ENCODE measurements at places on chromosomes 12 and 14. TPM values are rescaled to one million over a fixed set of nuclear protein-coding genes. Genes with fewer than 3 reads are reported as not detected.
A peak's percentile ranks its signal among the peaks of the same experiment; 100 is the strongest.

BTBD6 gene
- total RNA-seq: 52.6 TPM

KRT82 gene
- total RNA-seq: not detected

CMAS gene
- total RNA-seq: 27.7 TPM

KRT85 gene
- total RNA-seq: not detected

NFE2 gene
- total RNA-seq: 0.42 TPM

CFAP54 gene
- 0.51 TPM for total RNA-seq

LPAR5 gene
- not detected for total RNA-seq

DNA sequence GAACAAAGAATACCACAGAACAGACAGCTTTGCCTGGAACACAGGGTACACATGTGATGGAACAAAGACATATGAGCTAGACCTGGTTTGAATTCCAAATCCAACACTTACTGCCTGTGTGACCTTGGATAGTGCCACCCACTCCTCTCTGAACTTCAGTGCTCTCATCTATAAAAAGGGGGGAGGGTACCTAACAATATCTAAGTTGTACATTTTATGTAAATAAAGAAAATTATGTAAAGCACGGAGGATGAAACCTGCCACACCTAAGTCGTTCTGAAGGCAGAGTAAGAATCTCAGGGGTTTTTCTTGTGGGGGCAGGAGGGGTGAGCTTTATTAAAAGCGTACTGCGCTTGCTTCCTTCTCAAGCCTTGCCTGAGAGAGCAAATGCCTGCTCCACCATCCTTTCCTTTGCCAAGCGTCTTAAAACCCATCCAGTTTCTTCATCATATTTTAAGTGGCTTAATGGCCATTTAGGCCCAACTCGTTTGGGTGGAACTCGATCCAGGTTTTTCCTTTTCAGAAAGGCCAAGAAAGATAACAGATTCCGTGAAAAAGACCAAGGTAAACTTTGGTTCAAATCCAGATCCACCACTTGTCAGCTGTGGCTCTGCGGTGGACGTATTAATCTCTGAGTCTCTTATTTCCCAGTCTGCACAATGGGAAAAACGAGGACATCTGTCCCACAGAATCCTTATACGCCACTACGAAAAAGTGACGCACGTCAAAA, 946 bp downstream of the DDX24 start:
- peak overlapping the region; percentile 98 for H3K27ac ChIP-seq
- no peak for DNase-seq
- peaks cover 11% of the 10 kb centered on the region for H3K27me3 ChIP-seq
- peaks cover 58% of the 10 kb centered on the region for H3K36me3 ChIP-seq
- peaks cover 45% of the 10 kb centered on the region for H3K4me1 ChIP-seq
- H3K4me3 ChIP-seq: peak overlapping the region; percentile 99

GRCh38 chr12:44317651-44318126, 481.8 kb downstream of the TMEM117 start:
- peaks cover 12% of the 10 kb centered on the region for H3K4me1 ChIP-seq
- H3K27ac ChIP-seq: no peak overlapping the region
- no peak overlapping the region for H3K4me3 ChIP-seq
- H3K27me3 ChIP-seq: no peaks in the 10 kb centered on the region

DNA sequence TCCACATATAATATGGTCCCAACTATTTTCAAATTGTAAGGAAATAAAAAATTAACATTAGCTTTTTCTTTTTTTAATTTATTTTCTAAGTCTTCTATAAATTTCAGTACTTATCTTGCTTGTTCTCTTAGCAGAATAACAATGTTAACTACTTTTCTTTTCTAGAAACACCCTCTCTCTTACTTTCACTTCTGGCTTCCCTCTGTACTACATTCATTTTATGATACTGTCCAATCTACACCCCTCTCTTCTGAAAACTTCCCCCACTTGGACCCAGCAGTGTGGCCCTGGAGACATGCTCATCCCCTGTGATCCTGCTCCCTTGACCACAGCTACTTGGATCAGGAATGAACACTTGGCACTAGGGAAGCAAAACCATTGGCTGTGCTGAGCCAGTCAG, 15.7 kb downstream of the SGPP1 start:
- DNase-seq: no peak
- H3K4me3 ChIP-seq: no peak overlapping the region
- H3K27ac ChIP-seq: no peak overlapping the region
- H3K36me3 ChIP-seq: peaks cover 26% of the 10 kb centered on the region
- H3K4me1 ChIP-seq: peaks cover 22% of the 10 kb centered on the region

- no peak for DNase-seq
- no peak overlapping the region for H3K4me3 ChIP-seq
- H3K4me1 ChIP-seq: no peaks in the 10 kb centered on the region
- no peaks in the 10 kb centered on the region for H3K27me3 ChIP-seq
- H3K27ac ChIP-seq: no peak overlapping the region
Measured at GRCh38 chr12:18066666-18067065, 23.3 kb downstream of the RERGL start.

- H3K27ac ChIP-seq: no peak overlapping the region
- DNase-seq: no peak
- H3K4me3 ChIP-seq: no peak overlapping the region
- no peaks in the 10 kb centered on the region for H3K36me3 ChIP-seq
- peaks cover 8% of the 10 kb centered on the region for H3K4me1 ChIP-seq
Measured at GRCh38 chr14:69586404-69586803, 11.7 kb upstream of the CCDC177 start.

DNA sequence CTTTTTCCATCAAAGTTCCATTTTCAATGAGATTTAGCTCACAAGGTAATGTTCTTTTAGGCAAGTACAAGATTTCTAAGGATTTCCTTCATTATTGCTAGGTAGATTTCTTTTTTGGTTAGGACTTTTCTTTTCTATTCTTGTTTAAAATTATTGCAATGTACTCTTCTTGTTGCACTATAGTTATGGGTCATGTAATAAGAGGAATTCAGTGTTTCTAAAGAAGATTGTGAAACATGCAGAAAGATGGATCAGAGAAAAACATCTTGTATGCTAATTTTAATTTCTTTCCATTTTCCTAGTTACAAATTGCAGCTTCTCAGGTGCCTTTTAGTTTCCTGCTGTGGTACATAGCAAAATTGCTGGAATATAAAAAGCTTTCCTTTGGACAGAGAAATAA, 56.1 kb downstream of the BTG1 start:
- peaks cover 36% of the 10 kb centered on the region for H3K4me1 ChIP-seq
- no peak for DNase-seq
- no peaks in the 10 kb centered on the region for H3K27me3 ChIP-seq
- no peak overlapping the region for H3K4me3 ChIP-seq
- H3K36me3 ChIP-seq: no peaks in the 10 kb centered on the region
- H3K27ac ChIP-seq: no peak overlapping the region

DNA sequence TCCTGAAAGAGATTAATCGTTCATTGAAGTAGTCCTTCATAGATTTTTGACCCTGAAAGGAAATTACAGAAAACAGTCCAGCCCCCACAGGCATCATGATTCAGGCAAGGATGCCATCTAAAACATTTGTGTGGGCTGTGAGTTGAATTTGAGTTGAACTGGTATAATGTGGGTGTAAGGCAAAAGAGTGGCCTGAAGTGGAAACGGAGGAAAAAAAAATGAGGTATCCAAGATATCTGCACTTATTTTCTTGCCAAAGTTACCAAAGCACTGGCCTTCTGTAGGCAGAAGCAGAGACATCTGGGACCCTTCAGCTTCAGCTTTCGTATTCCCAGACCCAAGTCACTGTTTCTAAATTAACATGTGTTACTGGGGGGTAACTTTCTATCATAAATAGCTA, 105.1 kb upstream of the DIO2 start:
- no peaks in the 10 kb centered on the region for H3K36me3 ChIP-seq
- no peaks in the 10 kb centered on the region for H3K27me3 ChIP-seq
- DNase-seq: no peak

DNA sequence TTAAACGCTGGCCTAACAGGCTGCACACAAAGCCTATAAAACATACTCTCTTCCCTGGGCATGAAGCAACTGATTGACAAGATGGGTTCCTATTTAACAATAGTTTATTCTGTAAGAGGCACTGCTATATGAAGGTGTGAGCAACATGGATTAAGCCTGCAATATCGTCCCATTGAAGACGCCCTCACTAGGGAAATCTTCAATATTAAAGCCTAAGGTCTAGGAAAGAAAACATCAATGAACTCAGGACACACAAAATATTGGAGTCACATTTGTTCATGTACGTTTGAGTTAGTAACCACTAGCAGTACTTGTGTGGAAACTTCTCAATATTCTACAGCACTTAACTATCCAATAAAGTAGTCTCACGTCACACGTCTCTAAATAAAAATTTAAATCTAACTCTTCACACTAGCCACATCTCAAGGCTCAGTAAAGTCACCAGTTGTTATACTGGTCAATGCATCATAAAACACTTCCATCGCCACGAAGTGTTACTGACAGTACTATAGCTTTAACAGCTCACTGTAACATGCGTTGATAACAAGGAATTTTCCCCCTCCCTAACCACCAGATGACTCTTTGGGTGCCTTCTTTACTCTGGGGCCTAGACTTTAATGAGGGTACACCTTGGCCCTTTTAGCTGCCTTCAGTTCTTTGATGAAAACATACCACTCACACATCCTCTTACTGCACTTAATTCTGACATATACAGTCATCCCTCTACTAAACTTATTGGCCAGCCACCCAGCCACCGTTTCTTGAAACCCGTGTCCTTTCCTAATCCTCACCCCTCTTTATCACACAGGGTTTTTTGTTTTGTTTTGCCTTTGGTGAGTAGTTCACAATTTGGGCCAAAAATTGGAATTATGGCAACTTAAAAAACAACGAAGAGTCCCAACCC, 50.1 kb upstream of the OR5AU1 start:
- no peak for DNase-seq
- peaks cover 86% of the 10 kb centered on the region for H3K36me3 ChIP-seq
- 0 out of 2 replicates have a peak overlapping the region, but pooled peaks have one; percentile 9 for H3K27ac ChIP-seq

DNA sequence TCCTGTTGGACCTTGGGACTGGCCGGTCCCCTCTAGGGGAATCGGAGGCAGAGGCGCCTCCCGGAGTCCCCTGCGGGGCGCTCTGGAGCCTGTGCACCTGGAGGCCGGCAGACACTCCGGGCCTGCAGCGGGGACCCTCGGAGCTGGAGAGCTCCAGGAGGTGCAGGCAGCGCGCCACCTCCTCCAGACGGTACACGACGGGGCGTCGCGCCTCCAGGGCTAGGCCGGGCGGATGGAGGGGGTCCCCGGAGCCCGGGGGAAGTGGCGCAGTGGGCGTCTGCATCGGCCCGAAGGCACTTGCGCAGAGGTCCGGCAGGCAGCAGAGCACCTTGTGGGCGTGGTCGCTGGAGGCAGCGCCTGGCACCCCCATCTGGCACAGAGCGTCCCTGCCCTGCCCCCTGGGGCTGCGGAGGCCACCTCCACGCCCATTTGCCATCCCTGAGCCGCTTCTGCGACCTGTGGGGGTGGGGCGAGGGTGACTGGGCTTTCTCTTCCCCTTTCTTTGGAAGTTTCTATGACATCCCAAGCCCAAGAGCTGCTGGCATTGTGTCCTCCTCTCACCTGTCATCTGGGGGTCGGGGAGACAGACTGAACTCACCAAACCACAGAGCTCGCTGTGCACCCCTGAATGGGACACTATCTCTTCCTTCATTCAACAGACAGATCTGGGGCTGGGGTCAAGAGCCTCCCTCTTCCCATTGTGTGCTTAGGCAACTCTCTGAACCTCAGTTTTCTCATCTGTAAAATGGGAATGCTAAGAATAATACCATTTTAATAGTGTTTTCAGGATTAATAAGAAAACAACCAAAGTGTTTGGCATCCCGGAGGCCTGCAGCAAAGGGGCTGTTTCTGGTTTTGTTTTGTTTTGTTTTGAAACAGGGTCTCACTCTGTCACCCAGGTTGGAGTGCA, 37.5 kb upstream of the CORO1C start:
- H3K4me3 ChIP-seq: no peak overlapping the region
- no peaks in the 10 kb centered on the region for H3K36me3 ChIP-seq
- peaks cover 6% of the 10 kb centered on the region for H3K4me1 ChIP-seq
- H3K27ac ChIP-seq: no peak overlapping the region

DNA sequence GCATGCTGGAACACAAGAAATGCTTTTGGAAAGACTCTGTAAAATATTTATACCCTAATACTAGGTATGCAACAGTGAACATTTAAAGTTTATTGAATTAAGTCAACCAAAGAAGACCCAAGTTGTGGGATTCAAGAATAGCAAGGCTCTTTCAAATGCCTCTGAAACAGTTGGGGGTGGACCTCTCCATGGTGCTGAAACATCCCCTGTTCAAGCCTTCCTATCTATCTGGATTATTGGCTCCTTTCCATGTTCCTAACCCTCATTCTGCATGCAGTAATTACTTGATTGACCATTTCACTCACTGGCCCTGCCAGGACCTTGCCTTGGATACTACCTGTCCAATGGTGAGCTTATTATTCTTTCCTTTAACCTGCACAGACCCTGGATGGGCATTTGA, 349.7 kb downstream of the NRXN3 start:
- DNase-seq: no peak
- no peak overlapping the region for H3K4me3 ChIP-seq
- no peaks in the 10 kb centered on the region for H3K4me1 ChIP-seq
- no peak overlapping the region for H3K27ac ChIP-seq

GRCh38 chr14:29391801-29392200, 535.8 kb downstream of the PRKD1 start:
- H3K27me3 ChIP-seq: peaks cover 1% of the 10 kb centered on the region
- H3K27ac ChIP-seq: no peak overlapping the region
- H3K4me3 ChIP-seq: no peak overlapping the region
- H3K4me1 ChIP-seq: peaks cover 26% of the 10 kb centered on the region
- DNase-seq: no peak

DNA sequence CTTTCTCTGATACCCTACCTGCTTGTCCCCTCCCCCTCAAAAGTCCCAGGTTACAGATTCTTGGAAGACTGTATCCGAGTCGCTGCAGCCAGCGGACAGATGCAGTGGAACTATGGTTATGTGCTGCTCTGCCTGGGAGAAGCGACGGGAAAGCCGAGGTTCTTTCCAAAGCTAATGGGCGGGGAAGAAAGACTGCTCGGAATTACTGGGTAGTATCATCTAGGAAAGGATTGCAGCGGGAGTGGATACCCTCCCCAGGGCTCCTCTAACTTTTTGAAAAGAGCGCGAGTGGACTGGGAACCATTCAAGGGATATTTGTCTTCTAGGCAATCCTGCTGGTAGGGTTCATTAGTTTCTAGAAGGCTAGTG, 1.4 kb downstream of the PTHLH start:
- H3K4me3 ChIP-seq: peak overlapping the region; percentile 72
- H3K36me3 ChIP-seq: no peaks in the 10 kb centered on the region
- no peak for DNase-seq
- H3K27ac ChIP-seq: peak overlapping the region; percentile 31
- H3K4me1 ChIP-seq: peaks cover 77% of the 10 kb centered on the region

GRCh38 chr12:10136637-10137205, 6.7 kb upstream of the CLEC7A start:
- no peak overlapping the region for H3K4me3 ChIP-seq
- H3K4me1 ChIP-seq: peaks cover 21% of the 10 kb centered on the region
- no peaks in the 10 kb centered on the region for H3K36me3 ChIP-seq
- no peak overlapping the region for H3K27ac ChIP-seq

GRCh38 chr12:66929121-66929520, 250.2 kb upstream of the GRIP1 start:
- no peaks in the 10 kb centered on the region for H3K27me3 ChIP-seq
- no peak for DNase-seq
- no peaks in the 10 kb centered on the region for H3K4me1 ChIP-seq
- no peak overlapping the region for H3K27ac ChIP-seq
- no peak overlapping the region for H3K4me3 ChIP-seq
- H3K36me3 ChIP-seq: no peaks in the 10 kb centered on the region

Measured in HFFc6 (cell line).